Mesothelial cell of epicardium (in vitro differentiated cells): ENCODE measurements at places on chromosomes 1 and 21. TPM values are rescaled to one million over a fixed set of nuclear protein-coding genes. Genes with fewer than 3 reads are reported as not detected.
A peak's percentile ranks its signal among the peaks of the same experiment; 100 is the strongest.

- no peak for DNase-seq
Measured at GRCh38 chr1:208500375-208500774, 256.2 kb upstream of the PLXNA2 start.

DNA sequence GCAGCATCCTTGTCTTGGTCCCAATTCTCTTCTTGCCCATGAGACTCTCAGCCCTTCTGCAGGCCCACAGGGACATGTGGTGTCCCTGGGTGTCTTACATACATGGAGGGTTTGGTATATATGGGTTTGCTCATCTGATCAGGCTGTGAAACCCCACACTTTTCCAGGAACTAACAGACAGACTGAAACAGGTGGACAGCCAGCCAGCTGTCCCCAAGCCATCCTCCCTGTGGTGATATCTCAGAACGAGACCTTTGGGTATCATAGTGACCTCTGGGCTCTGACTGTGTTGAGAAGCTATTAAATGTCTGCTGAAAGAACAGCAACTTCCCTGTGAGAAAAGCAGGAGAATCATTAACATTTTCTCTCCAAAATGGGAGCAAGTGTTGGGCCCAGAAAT is 115.5 kb upstream of the PAXBP1 start:
- DNase-seq, result no peak

- DNase-seq, result no peak
Measured at GRCh38 chr21:42725416-42725930, 72.1 kb downstream of the PDE9A start.

Gene PLA2G2E
- total RNA-seq, result not detected in 3 replicates

DNA sequence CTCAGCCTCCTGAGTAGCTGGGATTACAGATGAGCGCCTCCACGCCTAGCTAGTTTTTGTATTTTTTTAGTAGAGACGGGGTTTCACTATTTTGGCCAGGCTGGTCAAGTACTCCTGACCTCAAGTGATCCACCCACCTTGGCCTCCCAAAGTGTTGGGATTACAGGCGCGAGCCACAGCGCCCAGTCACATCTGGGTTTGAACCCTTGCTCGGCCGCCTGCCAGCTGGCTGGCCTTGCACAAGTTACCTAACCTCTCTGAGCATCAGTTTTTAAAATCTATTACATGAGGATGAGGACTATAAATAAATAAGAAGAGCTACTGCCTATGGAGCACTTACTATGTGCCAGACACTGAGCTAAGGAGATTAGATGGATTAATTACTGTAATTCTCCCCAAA is 17.7 kb upstream of the PADI2 start:
- no peak for DNase-seq

Gene CD1E
- not detected in 3 replicates for total RNA-seq

Gene C1orf116
- 0.44 to 0.67 TPM (median 0.57 TPM) in 3 replicates for total RNA-seq

DNA sequence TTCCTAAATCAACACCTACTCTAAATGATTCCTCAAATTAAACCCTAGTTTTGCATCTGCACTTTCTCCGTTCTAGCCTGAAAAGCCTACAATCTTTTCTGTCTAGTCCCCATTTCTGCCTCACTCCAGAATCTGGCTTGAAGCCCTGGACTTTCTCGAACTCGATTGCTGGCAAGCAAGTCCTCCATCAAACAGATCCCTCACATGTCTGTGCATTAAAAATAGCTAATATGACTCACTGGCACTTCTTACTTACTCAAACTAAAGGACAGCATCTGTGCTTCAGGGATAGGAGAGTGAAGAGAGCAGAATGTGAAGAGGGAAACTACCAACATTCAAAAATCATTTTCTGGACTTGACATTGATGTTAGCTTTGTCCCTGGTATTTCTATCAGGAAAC is 51.8 kb upstream of the CXADR start:
- no peak for DNase-seq

GRCh38 chr1:8629241-8630091 is 188.0 kb downstream of the RERE start:
- DNase-seq, result no peak

GRCh38 chr1:183493540-183494245 is 21.4 kb downstream of the SMG7 start:
- no peak for DNase-seq

DNA sequence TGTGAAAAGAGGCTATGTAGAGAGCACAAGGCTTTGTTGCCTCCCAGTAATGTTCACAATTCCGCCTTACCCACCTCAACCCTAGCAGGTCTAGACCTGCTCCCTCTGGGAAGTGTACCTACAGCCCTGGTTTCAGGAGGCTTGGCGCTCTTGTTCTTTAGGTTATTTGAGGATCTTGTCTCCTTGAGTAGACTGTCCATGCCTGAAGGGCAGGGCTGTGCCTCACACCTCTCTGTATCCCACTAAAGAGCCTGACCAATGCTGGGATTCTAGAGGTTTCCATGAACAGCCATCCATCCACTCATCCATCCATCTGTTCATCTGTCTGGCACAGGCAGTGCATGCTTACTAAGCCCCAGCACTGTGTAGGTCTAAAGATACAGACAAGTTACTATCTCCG is 1.0 kb downstream of the RAB7B start:
- peak; percentile 14 for DNase-seq

GRCh38 chr1:208084764-208085163 is 159.4 kb downstream of the PLXNA2 start:
- DNase-seq, result no peak

DNA sequence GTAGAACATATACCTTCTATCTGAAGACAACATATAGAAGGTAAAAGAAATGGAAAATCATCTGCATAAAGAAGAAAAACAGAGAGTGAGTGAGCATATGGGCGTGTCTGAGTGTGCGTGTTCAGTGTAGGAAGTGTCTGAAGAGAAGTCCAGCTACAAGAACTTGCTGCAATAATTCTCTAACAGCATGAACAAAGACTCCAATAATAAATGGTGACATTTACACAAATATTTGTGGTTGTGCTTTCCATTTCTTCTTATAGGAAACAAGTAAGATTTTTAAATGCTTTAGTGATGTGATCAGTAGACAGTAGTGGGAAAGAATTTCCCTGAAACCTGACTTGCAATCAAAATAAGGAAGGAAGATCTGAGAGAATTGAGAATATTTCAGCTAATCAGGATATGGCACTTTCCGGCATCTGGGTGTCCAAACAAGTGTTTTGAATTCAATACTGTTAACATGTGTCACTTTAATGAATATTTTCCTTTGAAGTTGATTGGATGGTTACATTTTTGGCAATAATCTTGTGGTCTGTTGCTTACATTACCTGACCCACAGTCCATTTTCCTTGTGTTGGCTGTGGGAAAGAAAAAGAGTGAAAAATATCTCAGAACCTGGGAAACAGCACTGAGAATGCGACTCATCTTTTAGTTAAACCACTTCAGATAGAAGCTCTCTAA is 154.0 kb downstream of the TGFB2 start:
- DNase-seq, result no peak

DNA sequence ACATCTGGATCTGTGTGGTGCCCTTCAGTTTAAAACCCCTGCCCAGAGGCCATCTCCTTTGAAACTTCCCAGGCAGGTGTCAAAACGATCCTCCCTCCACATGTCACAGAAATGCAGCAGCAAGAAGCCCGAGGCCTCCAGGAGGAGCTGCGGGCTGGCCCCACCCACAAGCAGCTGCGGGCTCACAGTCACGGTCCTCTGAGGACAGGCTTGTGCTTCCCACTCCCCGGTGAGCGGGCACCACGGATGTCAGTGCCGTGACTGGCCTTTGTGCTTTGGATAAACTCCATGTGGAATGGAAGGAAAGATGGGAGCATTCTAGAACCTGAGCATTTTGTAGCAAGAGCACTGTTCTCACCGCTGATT is 65.8 kb downstream of the SIK1 start:
- no peak for DNase-seq

DNA sequence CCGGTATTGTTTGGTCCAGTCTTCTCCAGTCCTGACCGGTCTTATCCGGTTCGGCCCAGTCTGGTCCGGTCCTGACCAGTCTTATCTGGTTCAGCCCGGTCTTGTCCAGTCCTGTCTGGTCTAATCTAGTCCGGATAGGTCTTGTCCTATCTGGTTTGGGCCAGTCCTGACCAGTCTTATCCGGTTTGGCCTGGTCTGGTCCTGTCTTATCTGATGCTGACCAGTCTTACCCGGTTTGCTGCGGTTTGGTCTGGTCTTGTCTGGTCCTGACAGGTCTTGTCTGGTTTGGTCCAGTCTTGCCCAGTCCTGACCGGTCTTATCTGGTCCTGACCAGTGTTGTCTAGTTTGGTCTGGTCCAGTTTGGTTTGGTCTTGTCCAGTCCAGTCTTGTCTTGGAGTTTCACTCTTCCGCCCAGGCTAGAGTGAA is 30.1 kb downstream of the DHX9 start:
- peak; percentile 56 for DNase-seq

GRCh38 chr1:89723144-89723543 is 90.2 kb downstream of the LRRC8C start:
- no peak for DNase-seq

GRCh38 chr1:196651637-196652215 is at the start of gene CFH:
TSS of gene CFH (plus strand) at chr1:196652043. CDS start at chr1:196652118, 75 bp downstream.
- no peak for DNase-seq

- no peak for DNase-seq
Measured at GRCh38 chr1:160520582-160520981, 2.5 kb downstream of the SLAMF6 start.

Gene IFNAR2
- 19.4 to 20.7 TPM (median 20.3 TPM) in 3 replicates for total RNA-seq

DNA sequence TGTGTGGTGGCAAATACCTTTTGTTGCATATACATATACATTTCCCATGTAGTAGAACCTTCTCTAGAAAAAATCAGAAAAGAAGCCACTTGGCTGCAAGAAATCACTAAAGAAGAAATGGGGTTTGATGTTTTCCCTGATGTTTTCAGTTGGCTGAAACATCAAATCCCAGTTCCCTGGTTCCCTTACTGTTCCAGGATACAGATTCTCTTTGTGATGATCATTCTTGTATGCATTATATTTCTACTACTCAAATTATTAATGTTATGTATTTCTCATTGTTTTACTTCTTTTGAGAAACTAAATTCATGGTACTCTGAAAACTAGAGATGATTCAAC is 7.6 kb downstream of the RNU1-2 start:
- no peak for DNase-seq

- no peak for DNase-seq
Measured at GRCh38 chr21:25304611-25305010, 302.7 kb downstream of the MRPL39 start.

Gene FCRL1
- total RNA-seq, result not detected in 3 replicates

DNA sequence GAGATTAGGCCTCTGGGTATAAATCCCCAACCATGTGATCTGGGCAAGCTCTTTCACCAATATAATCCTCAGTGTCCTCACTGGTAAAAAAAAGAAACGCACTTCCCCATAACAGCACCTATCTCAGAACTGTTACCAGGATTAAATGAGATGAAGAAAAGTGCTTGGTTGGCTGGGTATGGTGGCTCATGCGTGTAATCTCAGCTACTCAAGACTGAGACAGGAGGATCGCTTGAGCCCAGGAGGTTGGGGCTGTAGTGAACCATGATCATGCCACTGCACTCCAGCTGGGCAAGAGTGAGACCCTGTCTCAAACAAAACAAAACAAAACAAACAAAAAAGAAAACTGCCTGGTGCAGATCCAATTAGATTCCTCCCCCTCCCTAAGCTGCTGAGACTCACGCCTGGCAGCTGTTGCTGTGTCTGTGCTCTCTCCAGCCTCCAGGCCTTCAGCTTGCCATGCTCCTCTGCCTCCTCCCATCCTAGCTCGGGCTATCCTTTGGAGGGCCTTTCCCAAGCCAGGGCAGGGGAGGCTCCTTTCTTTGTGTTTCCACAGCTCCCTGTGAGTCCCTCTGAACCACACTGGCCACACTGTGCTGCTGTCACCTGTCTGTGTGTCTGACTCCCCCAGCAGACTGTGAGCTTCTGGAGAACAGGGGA is 19.0 kb downstream of the CYB5RL start:
- no peak for DNase-seq

Gene ASCL5
- not detected in 3 replicates for total RNA-seq

Gene VPS26C
- 37.6 to 45.0 TPM (median 42.4 TPM) in 3 replicates for total RNA-seq

DNA sequence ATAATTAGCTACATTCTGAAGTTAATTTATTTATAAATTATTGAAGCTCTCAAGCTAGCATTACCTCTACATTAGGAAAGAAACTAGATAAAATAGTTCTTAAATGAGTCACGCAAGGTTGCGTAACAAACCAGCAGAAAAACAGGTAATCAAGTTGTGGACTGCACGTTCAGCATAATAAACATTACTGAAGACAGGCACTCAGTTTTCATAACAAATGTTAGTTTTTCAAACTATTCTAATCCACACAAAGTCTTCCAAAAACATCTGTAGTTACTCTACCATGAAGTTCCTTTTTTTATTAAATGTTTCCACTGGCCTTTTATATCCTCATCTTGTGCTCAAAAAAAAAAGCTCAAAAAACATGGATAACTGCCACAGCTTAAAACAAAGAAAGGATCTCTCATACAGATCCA is 1.3 kb downstream of the TOR1AIP2 start:
- DNase-seq, result no peak

DNA sequence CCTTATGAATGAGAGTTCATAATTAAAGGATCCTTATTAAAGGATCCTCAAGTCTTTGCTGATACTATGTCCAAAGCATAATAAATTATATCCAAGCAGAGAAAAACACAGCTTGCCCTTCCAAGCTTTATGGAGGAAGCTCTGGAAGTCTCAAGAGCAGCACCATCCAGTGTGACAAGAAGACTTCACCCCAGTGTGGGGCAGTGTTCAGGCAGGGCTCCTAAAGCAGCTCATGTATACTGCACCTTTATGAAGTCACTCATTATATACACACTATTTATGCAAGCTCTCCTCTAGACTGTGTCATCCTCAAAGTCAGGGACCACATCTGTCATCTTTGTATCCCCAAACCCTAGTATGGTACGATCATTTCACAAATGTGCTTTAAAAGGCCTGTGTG is 11.9 kb upstream of the CCN1 start:
- DNase-seq, result no peak

- DNase-seq, result no peak
Measured at GRCh38 chr1:206060844-206061243, 7.9 kb downstream of the RHEX start.

GRCh38 chr21:45596704-45597318 is 46.7 kb upstream of the PCBP3 start:
- no peak for DNase-seq

DNA sequence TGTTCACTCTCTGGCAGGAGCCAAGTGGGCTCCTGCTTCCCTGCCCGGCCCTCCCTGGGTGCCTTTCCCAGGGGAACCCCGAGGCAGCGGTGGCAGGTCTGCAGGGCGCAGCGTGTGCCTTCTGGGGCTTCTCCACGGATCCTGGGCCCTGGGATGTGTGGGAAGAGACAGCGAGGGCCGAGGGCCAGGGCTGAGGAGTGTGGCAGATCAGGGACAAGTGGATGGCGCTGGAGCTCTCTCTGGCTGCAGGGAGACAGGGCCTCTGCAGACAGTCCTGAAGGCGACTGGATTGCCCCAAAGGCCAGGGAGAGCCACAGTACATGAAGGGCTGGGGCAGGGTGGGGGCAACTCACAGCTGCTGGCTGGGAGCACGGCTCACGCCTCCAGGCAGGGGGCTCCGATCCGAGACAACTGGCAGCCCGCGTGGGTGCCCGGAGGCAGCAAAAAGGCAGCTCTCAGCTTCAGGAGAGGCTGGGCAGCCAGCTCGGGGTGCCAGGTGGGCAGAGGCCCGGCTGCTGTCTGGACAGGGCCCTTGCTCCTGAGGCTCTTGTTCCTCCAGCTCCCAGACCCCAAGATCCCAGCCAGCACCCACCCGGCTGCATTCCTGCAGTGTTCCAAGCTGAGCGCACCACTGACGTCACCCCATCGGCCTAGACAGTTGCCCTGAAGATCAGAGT is 16.0 kb downstream of the MORN1 start:
- no peak for DNase-seq
